Effector memory CD8-positive, alpha-beta T cell (primary cell): ENCODE measurements at places on chromosomes 1 and 21.

GRCh38 chr1:81007024-81007423, 793.7 kb upstream of the ADGRL2 start:
- DNase-seq: no peak

GRCh38 chr1:4284976-4285375, 369.4 kb upstream of the AJAP1 start:
- DNase-seq: no peak

- no peak for DNase-seq
Observed at GRCh38 chr1:169044971-169045370, 61.5 kb upstream of the ATP1B1 start.

DNA sequence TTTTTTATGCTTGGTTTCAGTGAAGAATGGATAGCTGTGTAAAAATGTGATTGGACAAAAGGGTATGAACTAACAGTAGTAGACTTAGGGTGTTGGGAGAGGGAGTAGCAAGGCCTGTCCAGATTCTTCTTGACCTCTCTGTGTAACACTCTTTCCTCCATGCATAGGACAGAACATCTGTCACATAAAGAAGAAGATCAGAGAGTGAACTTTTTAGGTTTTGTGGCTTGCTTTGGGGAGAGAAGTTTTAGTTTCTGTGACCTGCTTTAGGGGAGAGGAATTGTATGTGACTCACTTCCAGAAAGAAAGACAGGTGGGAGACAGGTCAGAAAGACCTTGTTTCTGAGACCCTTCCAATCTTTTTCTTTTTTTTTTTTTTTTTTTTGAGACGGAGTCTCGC, 27.3 kb upstream of the LRRC52 start:
- no peak for DNase-seq

DNA sequence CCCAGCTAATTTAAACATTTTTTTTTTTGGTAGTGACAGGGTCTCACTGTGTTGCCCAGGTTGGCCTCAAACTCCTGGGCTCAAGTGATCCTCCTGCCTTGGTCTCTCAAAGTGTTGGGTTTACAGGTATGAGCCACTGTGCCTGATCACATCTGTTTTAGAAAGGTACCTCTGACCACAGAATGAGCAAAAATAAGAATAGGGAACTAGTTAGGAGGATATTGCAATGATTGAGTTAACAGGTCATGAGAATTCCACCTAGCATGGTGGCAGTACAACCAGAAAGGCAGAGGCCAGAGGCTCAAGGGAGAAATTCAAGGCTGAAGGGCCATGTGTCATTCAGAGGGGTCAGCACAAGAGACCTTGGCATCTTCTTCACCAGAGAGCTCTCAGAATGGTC, 49.6 kb downstream of the ELAPOR1 start:
- no peak for DNase-seq

DNA sequence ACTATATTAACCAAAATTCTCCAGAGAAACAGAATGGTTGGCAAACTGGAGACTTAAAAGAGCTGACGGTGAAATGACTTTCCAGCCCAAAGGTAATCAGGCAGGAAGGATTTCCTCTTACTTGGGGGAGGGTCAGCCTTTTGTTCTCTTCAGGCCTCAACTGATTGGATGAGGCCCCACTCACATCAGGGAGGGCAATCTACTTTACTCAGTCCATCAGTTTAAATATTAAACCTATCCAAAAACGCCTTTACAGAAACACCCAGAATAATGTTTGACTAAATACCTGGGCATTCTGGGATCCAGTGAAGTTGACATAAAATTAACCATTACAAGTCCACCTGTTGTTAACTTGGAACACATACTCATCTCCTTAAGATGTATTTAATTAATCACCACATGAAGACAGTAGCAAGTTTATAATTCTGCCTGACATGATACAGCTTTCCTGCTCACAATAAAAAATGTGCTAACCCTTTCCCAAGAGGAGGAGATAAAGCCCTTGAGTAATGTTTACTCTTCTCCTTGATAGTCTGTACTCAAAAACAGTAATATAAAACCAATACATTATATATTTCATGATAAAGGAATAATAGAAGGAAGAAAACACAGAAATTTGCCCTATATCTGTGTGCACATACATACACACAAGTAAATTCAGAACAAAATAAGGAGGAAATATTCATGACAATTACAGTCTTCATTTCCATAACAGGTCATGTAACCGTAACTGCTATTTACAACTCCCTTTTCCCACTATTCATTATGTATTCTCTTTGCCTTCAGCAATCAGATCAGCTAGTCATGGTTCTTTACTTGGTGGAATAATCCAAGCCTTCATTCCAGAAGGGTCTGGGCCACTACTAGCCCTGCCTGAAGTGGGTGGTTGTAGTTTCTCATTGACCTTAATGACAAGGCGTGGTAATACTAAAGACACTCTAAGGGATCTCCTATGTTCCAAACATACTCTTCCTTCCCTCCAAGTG, 107.5 kb upstream of the RUNX1 start:
- no peak for DNase-seq

DNA sequence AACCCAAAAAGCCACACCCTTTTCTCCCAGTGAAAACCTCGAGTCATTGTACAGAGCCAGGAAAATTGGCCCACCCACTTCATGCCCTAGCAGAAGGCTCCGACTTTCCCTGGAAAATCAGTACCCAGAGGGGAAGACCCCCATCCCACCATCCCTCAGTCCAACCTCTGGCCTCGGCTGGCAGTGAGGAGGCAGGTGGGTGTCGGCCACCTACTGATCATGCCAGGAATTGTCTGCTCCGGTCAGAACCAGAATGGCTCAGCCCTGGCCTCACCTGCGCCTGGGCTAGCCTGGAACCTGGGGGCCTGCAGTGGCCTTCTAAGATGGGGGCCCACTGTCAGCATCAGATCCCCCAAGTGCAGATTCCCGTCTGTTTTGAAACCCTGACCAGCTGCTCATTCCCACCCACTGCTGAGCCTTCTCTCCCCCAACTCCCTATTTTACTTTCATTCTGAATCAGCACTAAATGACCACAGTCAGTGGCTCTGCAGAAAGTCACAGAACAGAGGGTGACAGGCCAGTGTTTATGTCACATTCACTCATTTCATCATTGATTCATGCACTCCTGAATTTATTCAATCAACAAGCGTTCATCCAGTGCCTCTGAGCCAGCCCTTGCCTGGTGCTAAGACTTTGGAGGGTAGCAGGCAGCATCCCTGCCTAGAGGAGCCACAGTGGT, 3.0 kb upstream of the S100A9 start:
- DNase-seq: no peak

DNA sequence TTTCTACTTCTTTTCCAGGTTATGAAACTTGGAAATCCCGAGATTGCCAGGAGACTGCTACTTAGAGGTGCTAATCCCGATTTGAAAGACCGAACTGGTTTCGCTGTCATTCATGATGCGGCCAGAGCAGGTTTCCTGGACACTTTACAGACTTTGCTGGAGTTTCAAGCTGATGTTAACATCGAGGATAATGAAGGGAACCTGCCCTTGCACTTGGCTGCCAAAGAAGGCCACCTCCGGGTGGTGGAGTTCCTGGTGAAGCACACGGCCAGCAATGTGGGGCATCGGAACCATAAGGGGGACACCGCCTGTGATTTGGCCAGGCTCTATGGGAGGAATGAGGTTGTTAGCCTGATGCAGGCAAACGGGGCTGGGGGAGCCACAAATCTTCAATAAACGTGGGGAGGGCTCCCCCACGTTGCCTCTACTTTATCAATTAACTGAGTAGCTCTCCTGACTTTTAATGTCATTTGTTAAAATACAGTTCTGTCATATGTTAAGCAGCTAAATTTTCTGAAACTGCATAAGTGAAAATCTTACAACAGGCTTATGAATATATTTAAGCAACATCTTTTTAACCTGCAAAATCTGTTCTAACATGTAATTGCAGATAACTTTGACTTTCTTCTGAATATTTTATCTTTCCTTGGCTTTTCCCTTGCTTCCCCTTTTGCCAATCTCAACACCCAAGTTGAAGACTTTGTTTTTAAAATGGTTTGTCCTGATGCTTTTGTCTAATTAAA, 4.0 kb downstream of the CDKN2C start:
- no peak for DNase-seq

- DNase-seq: no peak
Observed at GRCh38 chr1:194223596-194223995, 1037.2 kb upstream of the B3GALT2 start.

DNA sequence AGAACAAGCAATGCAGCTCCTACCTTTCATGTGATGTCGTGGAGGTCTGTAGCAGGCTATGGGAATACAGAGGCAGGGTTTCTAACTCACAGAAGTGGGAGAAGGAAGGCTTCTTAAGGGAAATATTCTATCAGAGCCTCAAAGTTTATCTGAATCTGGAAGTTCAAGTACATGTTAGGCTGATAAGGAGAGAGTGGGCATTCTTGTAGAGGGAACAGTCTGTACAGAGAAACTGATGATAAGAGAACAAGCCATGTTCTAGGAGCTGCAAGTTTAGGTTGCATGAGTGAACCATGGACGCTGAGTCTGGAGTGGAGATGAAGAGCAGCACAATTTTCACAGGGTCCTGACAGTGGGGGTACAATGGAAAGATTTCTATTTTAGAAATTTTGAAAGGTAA, 344.0 kb downstream of the CHRM3 start:
- no peak for DNase-seq

DNA sequence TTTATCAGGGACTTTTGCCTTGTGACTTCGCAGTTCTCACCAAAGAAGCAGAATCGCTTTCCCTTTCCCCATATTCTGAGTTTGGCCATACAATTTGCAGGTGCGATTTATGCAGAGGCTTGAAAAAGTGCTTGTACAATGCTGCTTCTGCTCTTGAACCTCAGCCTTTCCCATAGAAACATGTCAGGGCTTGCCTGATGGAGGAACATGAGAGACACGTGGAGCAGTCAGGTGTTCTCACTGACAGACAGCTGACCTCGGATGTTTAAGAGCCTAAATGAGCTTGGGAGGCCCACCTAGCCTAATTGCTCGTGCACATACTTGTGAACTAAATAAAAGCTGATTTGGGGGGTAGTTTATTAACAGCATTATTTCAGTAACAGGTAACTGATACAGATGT, 290.0 kb downstream of the S1PR1 start:
- DNase-seq: no peak

- no peak for DNase-seq
Observed at GRCh38 chr21:16667395-16667794, 845.4 kb upstream of the CXADR start.

GRCh38 chr21:34939673-34940331, 109.3 kb downstream of the RUNX1 start:
- no peak for DNase-seq

DNA sequence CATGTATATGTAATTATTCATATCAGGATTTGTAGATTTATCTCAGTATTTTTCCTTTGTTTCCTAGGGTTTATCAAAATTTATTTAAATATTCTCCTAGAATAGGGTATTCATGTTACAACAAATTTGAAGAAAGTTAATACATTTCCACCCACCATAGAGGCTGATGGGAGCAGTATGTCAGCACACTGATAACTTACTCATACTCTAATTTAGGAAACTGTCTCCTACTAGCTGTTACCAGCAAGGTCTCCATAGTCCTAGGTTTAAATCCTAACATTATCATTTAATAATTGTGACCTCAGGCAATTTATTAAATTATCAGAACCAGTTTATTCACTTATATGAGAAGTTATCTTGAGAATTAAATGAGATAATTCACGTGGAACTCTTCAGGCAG, 127.0 kb downstream of the USP25 start:
- no peak for DNase-seq

GRCh38 chr1:966135-966703, at the start of gene PLEKHN1:
TSS of gene PLEKHN1 (plus strand) at chr1:966482. CDS start at chr1:966532, 50 bp downstream.
- DNase-seq: no peak

GRCh38 chr1:67759066-67759465, 74.1 kb downstream of the GADD45A start:
- DNase-seq: no peak

DNA sequence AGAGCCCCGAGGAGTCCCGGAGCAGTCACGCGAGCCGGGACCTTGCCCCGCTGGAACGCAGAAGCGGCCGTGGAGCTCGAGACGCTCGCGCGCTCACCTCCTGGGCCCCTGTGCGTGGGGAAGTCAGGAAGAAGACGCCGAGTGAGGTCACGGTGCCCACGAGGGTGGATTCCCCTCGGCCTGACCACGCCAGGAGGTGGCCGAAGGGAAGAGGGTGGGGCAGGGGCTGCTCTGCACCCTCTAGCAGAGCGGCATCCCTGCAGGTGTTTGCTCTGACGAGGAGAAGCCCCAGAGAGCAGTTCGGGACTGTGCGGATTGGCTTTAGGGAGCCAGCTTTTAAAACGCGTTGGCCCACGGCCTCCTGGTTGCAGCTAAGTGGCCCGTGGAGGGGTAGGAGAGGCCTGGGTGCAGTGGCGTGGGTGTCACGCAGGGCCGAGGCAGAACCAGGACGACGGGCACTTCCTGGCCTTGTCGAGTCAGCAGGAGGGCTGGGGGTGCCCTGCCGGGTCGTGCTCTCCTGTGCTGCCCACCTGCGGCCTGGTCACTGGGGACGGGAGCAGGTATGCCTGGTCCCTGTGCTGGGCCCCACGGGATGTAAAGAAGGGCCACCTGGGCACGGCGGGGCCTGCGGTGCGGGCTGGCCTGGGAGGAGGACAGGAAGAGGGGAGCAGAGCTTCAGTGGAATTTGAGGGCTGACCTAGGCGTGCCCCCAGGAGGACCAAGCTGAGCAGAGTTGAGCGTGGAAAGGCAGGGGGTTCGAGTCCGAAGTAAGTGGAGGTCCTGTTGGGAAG, 1.0 kb downstream of the PDXK start:
- DNase-seq: no peak

- no peak for DNase-seq
Observed at GRCh38 chr1:19089524-19089923, 120.5 kb downstream of the UBR4 start.

- DNase-seq: no peak
Observed at GRCh38 chr1:156547434-156547833, 24.9 kb downstream of the IQGAP3 start.

DNA sequence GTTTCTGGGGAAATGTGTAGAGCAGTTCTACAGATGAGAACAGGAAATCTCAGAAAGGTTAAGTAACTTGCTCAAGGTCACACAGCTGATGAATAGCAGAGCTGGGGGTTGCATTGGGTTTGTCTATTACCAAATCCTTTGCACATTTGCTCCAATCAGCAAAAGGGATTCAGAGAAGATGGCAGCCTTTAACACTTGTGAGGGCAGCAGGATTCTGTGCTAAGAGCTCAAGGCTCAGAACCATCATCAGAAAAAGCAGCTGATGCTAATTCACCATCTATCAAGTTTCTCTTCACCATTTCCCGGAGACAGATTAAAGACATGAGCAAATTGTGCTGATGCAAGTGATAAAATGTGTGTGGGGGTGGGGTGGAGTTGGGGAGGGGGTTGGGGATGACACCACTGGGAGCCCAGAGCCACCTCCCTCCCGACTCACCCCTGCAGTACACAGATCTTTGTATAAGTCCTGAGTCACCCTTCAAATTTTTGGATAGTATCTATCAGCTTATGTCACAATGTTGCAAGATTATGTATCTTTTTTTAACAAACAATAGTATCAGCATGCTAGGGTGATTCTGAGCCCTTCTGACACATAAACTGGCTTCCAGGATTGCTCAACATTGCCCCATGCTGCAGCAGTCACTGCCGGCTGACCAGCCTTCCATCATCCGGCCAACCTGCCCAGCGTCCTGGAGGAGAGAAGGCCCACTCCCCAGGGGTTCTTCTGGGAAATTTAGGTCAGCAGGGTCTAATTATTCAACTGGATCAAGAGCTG, 2.8 kb upstream of the SPSB1 start:
- DNase-seq: no peak
